ENCODE measurements at places on chromosomes 12 and 14. TPM values are rescaled to one million over a fixed set of nuclear protein-coding genes. Genes with fewer than 3 reads are reported as not detected.

The SDR39U1 gene
- total RNA-seq: 37.8 TPM

The IFNG-AS1 gene
- total RNA-seq: not detected

The ACOT6 gene
- total RNA-seq: not detected

The ERP27 gene
- not detected for total RNA-seq

DNA sequence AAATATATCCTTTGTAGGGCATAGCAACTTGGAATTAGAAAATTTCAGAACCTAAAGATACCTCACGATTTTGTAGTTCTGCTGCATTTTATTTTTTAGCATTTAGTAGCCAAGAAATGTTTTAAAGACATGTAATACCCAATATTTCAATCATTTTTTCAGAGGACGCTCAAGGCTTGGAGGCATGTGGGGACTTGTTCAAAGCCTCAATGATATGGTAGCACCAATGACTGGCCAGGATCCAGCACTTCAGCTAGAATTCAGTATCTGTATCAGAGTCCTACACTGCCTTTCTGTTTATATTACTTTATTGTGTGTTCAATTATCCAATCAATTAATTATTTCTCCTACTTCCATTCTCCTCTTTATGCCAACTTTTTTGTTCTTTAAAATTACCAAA lies 154.8 kb upstream of the NEDD1 start:
- no peaks in the 10 kb centered on the region for H3K27me3 ChIP-seq
- DNase-seq: no peak
- H3K4me1 ChIP-seq: peaks cover 14% of the 10 kb centered on the region
- no peak overlapping the region for H3K4me3 ChIP-seq
- no peak overlapping the region for H3K27ac ChIP-seq

- H3K27me3 ChIP-seq: peaks cover 63% of the 10 kb centered on the region
- no peak overlapping the region for H3K27ac ChIP-seq
- no peak overlapping the region for H3K4me3 ChIP-seq
- H3K36me3 ChIP-seq: no peaks in the 10 kb centered on the region
- H3K4me1 ChIP-seq: peaks cover 10% of the 10 kb centered on the region
- DNase-seq: no peak
These were observed 3.6 kb upstream of the FOS start for GRCh38 chr14:75274899-75275569.

DNA sequence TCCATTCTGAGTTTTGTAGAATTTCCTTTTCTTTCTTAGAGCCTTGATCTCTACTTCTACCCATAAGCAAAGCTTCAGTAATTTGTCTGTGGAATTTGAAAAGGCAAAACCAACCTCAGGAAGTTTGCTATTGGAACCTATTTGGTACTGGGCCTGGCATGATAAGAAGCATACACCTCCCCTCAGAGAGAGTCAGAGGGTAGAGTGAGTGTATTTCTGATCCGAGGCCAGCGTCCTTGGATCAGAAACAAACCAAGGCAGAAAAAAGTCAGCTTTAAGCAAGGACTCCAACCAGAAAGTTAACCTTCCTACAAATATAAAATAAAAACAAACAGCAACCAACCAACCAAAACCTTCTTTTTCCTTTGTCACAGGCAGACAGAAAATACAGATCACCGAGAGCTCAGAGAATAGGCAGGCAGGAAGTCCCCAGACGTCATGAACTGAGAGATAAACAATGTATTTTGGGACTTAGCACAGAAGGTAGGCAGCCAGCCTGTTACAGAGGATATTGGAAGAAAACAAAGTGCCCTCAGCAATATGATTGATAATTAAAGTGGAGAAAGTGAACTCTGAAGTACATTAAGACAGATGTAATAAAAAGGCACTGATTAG lies 141.5 kb downstream of the NEDD1 start:
- DNase-seq: no peak
- no peak overlapping the region for H3K4me3 ChIP-seq
- H3K27me3 ChIP-seq: no peaks in the 10 kb centered on the region
- no peak overlapping the region for H3K27ac ChIP-seq

DNA sequence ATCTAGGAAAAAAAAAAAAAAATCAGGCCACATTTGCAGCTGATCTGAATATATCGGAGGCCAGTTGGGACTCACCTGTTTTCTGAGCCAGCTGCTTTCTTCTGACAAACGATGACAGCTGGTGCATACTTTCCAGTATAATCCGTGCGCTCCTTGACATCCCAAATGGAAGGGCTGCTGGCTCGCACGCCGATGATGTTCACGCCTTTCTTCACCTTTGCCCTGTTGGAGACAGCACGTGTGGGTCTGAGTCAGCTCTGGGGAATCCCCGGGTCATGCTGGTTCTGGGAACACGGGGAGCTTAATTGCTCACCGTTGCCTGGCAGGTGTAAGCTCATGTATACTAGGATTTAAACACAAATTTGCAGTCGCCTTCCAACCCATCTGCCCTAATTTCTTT lies 372.8 kb downstream of the TMEM132D start:
- H3K4me1 ChIP-seq: peaks cover 4% of the 10 kb centered on the region
- H3K27me3 ChIP-seq: no peaks in the 10 kb centered on the region
- no peak overlapping the region for H3K27ac ChIP-seq
- no peaks in the 10 kb centered on the region for H3K36me3 ChIP-seq
- H3K4me3 ChIP-seq: no peak overlapping the region

DNA sequence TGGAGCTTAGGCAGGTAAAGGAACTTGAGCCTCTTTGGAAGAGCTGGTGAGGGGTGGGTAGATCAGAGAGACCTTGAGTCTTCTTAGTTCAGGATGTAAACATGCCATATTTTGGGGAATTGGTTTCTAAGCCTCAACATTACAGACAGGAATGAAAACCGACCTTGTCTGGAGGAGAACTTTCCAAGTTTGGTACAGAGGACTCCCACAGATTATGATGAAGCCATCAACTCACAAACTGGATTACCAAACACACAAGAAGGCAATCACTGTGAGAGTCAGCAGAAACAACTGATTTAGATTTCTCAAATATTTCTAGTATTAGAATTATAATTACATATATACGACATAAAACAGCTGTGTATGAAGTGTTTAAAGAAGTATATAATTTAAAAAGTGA lies 22.3 kb upstream of the AMN1 start:
- no peak for DNase-seq
- no peaks in the 10 kb centered on the region for H3K27me3 ChIP-seq
- H3K4me3 ChIP-seq: no peak overlapping the region
- H3K27ac ChIP-seq: no peak overlapping the region

DNA sequence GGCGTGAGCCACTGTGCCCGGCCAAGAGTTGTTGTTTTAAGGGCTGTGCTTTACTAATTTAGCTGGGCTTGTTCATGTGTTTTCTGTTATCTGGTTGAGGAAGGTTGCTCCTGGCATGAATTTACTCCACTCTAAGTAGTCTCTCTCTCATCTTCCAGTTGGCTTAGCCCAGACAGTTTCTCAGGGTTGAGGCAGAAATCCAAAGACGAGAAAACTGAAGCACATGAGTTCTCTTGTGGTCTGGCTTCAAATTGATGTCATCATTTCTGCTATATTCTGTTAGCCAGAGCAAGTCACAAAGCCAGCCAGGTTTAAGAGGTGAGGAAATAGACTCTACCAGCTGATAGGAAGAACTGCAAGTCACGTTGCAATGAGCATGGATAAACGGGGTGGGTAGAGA lies 57.9 kb downstream of the E2F7 start:
- no peaks in the 10 kb centered on the region for H3K27me3 ChIP-seq
- no peak overlapping the region for H3K4me3 ChIP-seq
- H3K4me1 ChIP-seq: no peaks in the 10 kb centered on the region
- no peak overlapping the region for H3K27ac ChIP-seq
